ENCODE measurements at places on chromosomes 4 and X.
A peak's percentile ranks its signal among the peaks of the same experiment; 100 is the strongest.

DNA sequence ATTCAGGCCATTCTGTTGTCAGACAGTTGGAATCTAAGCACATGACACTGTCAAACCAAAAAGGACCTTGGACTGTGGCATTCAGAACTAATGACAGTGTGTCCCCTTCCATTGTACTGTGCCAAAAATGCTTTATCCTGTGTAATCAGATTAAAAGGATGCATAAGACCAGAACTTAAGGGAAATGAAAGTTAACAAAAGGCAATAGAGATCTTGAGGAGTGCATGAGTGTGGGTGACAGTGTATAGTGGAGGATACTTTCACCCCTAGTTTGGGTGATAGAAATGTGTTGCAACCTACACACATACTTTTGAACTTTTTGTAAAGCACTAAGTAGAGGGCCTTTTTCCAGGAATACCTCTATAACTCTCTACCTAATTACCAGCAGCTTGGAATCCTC, 4.5 kb downstream of the CYSLTR1 start:
- DNase-seq, result peak; percentile 39

GRCh38 chr4:115154826-115155225, 41.4 kb upstream of the NDST4 start:
- DNase-seq, result no peak

DNA sequence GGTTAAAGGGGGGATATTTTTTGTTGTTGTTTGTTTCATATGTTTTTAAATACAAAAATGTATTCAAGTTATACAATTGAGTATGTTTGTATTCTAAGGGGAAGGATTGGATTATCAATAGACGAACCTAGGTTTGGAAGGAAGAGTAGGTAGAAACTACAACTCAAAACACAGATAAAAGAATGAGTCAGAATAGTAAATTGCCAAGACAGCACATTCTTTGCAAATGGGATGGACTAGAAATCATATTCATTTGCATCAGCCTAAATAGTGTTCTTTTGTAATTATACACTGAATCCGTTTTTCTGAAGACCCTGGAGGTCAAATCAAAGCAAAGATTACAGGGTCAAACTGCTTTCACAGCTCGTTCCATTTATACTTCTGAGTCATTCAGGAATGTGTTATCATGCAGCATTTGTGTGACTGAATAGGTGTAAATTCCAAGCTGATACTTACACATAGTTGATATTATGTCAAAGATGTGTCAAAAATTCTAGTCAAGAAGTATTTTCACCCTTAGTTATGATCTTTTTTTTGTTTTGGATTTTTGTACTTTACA, 273.3 kb upstream of the FAT4 start:
- DNase-seq, result no peak

DNA sequence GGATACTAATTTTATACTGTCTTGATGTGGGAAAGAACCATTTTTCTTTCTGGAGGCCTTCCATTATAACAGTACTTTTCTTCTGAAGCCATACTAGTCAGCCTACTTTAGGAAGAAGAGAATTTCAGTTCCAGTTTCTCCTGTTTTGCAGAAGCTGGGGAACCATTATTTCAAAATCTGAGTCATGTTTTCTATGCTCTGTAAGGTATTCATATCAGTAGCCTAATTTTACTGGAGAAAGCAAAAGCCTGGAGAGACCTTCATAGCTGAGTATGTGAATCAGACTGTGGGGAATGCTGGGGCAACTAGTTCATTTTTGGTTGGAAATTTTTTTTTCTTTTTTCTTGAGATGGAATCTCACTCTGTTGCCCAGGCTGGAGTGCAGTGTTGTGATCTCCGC, 22.4 kb downstream of the AFF1 start:
- DNase-seq, result no peak

- peak; percentile 24 for DNase-seq
Measured at GRCh38 chrX:107025545-107025944, 25.5 kb upstream of the MORC4 start.

DNA sequence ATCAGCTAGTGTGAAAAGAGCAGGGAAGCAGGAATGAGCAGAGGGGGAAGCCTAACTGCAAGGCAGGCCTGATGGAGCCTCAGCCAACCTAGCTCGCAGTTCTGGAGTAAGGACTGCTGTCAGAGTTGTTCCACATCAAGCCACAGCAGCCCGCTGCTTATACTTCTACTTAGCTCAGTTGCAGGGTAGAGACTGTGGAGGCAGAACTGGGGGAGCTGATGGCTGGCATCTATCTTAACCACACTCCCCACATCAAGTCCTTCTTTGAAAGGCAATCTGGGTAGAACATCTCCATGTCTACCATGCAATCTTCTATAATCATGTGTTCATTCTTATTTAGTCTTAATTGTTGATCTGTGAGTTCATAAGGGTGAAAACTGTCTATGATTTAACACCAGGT, 46.1 kb downstream of the DDX60 start:
- no peak for DNase-seq

GRCh38 chr4:5572751-5573150, 135.6 kb downstream of the EVC2 start:
- no peak for DNase-seq

DNA sequence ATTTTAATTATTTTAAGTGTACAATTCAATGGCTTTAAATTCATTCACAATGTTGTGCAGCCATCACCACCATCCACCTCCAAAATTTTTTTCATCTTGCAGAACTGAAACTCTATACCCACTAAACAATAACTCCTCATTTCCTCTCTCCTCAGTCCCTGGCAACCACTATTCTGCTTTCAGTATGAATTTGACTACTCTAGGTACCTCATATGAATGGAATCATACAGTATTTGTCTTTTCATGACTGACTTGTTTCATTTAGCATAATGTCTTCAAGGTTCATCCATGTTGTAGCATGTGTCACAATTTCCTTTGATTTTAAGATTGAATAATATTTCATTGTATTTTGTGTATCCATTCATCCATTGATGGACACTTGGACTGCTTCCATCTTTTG, 46.9 kb downstream of the KIF4A start:
- DNase-seq, result peak; percentile 1

Measured in B cell (primary cell).